Fibroblast of skin of back (primary cell): ENCODE measurements at places on chromosomes 12 and 14.
A peak's percentile ranks its signal among the peaks of the same experiment; 100 is the strongest.

DNA sequence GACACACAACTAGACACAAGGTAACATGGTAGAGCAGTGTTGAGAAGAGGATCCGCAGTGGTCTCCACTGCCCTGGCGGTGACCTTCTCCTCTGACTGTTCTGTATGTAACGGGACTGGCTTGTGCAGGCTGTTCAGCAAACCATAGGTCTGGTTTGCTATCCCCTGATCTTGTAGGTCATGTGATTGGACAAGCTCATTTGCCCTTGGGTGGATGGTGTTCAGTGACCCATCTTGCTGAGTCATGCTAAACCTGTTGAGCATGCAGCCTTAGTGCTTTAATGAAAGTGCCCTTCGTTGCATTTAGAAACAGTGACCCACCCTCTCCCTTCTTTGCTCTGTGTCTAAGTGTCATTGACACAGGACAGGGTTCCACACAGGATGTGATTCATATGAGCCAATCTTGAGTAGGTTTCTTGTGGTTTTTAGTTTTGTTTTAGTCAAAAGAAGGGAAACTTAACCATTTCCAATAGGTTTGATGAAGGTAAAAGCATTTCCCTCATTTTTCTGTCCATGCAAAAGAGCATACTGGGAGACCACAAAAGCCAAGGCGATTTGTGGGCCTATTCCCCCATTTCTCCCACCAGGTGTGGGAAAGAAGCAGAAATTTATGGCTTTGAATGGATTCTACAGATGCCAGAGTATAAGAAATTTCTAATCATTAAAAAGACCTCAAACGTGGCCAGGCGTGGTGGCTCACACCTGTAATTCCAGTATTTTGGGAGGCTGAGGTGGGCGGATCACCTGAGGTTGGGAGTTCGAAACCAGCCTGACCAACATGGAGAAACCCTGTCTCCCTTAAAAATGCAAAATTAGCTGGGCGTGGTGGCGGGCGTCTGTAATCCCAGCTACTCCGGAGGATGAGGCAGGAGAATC lies 32.6 kb upstream of the HIF1A start:
- peak; percentile 83 for DNase-seq

- peak; percentile 39 for DNase-seq
These were observed 559.9 kb downstream of the C12orf50 start for GRCh38 chr12:87469295-87469694.

DNA sequence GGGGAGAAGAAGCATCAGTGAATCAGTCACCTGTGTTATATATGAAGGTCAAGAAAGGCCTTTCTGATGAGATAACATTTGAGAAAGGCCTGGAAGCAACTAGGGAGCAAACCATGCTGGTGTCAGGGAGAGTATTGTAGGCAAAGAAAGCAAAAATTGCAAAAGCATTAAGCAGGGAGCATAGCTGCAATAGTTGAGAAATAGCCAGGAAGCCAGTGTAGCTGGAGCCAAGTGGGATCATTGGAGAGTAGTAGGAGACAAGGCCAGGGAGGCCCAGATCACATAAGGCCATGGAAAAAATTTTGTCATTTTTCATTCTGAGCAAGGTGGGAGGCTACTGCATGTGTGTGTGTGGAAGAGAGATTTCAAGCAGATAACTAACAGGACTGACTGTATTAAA lies 18.8 kb upstream of the MAGOHB start:
- DNase-seq: peak; percentile 58

GRCh38 chr14:59534361-59534987 lies 42.1 kb downstream of the CCDC175 start:
- DNase-seq: no peak

GRCh38 chr12:23581913-23582312 lies 367.6 kb downstream of the SOX5 start:
- DNase-seq: no peak

DNA sequence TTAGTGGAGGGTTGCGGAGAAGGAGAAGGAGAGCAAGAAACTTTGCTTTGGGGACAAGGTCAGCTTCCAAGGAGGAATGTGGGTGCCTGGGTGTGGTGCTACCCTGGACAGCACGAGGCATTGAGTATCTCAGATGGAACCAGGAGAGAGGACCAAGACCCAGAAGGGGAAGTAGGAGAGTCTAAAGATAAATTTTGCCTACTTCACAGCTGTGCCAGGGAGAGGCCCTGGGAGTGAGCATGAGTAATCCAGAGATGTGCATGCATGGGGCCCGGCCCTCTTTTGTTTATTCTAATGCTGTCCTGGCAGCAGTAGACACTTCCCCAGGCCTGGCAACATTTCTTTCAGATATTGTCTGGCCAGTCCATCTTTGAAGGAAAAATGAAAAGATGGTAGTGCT lies 49.5 kb upstream of the GNPNAT1 start:
- DNase-seq: peak; percentile 85

- no peak for DNase-seq
These were observed 757 bp upstream of the PCK2 start for GRCh38 chr14:24093207-24093900.

- peak; percentile 55 for DNase-seq
These were observed 1.1 kb downstream of the PHLDA1 start for GRCh38 chr12:76030341-76031080.

GRCh38 chr12:91825999-91826398 lies 319.6 kb downstream of the BTG1 start:
- DNase-seq: no peak

DNA sequence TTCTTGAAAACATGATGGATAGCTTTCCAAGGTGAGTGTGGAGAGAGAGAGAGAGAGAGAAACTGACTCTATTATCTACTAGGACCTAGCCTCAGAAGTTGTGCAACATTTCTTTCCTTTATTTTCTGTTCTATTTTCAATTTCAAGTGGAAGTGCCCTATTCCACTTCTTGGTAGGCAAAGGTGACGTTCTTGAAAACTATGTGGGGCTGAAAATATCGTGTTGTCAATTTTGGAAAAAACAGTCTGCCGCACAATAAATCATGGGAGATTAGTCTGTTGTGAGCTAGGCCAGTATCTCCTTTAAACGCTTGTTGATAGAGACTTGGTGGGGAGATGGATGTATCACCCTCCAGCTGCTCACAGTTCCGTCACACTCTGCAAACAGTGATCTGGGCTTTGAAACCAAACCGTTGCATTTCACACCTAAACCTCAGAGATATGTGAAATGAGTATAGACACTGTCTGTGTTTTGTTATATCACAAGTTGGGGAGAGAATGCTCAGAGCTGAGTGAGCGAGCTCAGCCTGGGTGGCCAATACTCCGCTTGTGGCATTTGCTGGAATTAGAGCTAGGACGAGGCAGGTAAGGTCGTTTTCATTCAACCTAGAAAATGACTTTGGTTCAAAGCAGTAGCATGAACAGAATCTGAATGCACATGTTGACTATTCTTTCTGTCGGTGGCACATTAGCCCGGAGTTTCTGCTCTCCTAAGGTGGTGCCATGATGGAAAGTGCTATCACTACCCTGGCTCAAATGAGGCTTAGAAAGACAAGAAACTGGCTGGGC lies 75.1 kb upstream of the ST8SIA1 start:
- DNase-seq: no peak

GRCh38 chr14:35827678-35828472 lies 1.7 kb downstream of the BRMS1L start:
- no peak for DNase-seq

GRCh38 chr14:68910540-68910939 lies 68.6 kb downstream of the ACTN1 start:
- DNase-seq: peak; percentile 32

DNA sequence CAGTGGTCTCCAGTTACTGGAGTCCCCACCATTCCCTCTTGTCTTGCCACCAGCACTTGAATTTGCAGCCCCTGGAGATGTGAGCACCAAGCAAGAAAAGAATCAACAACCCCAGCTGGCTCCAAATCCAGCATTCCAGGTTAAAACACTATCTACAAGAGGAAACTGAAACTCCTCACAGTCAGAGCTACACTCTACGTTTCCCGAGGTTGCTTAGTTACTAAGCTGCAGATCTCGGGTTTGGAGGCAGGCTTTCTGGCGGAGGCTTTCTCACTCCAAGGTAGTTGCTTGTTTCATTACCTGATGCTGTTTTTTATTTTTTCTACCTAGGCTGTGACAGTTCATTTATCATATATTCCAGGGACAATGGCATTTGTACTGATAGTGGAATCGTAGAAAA lies 248.1 kb downstream of the GLT1D1 start:
- no peak for DNase-seq

GRCh38 chr12:115166698-115167315 lies 482.8 kb upstream of the TBX3 start:
- peak; percentile 27 for DNase-seq

GRCh38 chr14:85625925-85626585 lies 96.1 kb downstream of the FLRT2 start:
- no peak for DNase-seq

DNA sequence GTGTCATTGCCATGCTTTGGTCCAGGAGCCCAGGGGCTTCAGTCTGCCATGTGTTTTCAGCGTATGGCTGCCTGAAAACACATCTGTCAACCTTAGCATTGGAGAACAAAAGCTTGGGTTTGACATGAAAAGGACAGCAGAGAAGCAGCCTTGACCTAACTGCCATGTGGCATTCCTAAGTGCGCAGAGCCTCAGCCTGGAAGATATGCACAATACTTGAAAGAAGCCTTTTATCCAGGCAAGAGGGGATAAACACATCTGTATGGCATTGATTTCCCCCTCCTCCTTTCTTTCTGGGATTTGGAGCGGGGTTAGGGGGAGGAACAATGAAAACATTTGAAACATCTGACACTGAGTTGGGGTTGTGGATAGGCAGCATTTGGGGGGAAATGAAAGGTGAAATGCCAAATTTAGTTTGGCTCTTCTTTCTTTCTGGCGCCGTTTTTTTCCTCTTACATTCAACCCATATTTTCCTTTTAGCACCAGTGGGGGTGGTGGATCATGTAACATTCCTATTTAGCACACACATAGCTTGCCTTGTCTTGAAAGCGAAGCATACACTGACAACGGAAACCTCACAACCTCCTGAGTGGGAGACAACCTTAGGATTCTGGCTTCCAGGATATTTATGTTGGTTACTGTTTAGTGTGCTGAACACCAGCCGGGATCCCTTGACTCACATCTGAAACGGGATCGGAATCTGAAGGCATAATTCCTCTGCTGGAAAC lies 177.0 kb downstream of the C12orf75 start:
- DNase-seq: peak; percentile 85

DNA sequence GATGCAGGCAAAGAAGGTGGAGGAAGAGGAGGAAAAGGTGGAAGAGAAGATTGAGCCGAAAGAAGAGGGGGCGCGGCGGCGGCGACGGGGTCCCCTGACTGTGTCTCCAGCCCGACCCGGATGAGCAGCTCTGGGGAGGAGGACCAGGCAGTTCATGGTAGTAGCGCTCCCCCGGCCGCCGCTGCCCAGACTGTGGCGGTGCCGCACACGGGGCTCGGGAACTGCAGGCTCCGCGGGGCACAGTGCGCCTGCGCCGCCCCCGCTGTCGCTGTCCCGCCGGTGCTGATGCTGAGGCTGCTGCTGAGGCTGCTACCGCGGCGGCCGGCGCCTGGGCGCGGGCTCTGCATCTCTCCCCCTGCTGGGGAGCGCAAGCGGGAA lies at the start of gene KCNH5:
TSS of gene KCNH5 (minus strand) at position 225 of the 378 bp plus-strand sequence. CDS start 272 bp downstream, outside the sequence.
- peak; percentile 52 for DNase-seq

- DNase-seq: no peak
These were observed at the start of gene TEX52 for GRCh38 chr12:2857021-2857431. Gene TEX52, minus strand, starts transcription at chr12:2857039. Its CDS starts 13 bp downstream, at chr12:2857026.

DNA sequence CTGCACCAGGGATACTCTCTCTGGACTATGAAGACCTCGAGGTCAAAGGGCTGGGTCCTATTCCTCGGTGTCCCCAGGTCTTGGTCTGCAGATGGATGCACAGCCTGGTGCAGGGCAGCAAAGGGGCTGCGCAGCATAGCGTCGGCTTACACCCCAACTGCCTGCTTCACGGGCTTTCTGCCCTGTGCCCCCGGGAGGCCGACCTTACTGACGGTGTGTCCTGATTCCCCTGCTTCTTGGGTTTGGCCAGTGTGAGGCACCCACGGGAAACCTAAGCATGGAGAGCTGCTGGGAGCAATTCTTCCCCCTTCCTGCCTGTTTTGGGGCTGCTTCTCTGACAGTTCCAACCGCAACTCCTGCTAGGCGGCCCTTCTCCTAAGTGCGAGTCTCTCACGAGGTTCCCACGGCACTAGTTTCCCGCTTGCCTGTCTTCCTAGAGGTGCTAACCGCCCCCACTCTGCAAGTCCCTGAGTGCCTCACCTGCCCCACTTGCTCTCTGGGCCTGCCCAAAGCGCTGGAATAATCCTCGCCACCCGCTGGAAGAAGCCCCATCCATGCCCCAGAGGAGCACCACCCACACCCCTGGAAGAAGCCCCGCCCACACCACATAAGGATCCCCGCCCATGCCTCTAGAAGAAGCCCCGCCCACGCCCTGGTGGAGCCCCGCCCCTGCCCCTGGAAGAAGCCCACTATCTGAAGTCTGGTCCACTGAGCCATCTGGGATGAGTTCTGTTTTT lies 54.0 kb downstream of the PRIMA1 start:
- no peak for DNase-seq

DNA sequence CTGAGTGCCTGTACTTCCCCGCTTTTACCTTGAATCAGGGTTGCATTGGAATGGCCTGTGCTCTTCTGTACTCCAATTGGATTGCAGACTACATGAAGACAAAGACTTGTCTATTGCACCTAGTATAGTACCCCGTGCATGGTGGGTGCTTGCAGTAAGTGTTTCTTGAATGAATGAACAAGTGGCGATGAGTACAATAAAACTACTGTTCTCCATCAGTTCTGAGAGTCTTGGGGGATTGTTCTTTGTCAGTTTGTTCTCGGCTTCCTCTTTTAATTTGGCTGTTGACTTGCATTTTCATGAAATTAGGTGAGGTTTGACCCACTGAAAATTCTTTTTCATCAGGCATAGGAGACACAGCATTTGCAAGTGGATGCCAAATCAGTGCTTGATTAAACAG lies 34.1 kb downstream of the ERH start:
- no peak for DNase-seq

GRCh38 chr12:54831631-54832030 lies 22.7 kb upstream of the MUCL1 start:
- DNase-seq: no peak

- DNase-seq: peak; percentile 20
These were observed 7.5 kb upstream of the CHD4 start for GRCh38 chr12:6614513-6615172.

- no peak for DNase-seq
These were observed 134.4 kb upstream of the GRIP1 start for GRCh38 chr12:66813137-66813892.

- no peak for DNase-seq
These were observed 8.7 kb upstream of the CYP46A1 start for GRCh38 chr14:99675382-99675835.

DNA sequence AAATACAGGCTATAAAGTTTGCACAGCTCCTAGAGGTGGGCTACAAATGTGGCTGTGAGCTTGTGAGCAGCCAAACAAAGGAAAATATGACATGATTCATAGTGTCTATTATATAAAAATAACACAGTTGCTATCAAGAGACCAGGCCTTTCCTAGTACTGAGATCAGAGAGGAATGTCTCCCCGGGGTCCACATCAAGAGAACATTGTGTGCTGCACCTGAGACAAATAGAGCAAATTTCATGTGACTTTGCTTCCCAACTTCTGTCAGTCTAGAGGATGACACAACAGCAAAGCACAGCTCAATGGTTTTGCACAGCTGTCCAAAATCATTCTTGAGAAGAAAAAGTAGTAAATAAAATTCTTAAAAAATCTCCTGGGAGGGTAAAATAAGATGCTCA lies 297.5 kb upstream of the PRKD1 start:
- peak; percentile 3 for DNase-seq

GRCh38 chr12:63319386-63319785 lies 168.4 kb upstream of the AVPR1A start:
- DNase-seq: peak; percentile 43
